Dermis microvascular lymphatic vessel endothelial cell (primary cell): ENCODE measurements at places on chromosomes 5 and 9. TPM values are rescaled to one million over a fixed set of nuclear protein-coding genes. Genes with fewer than 3 reads are reported as not detected.

The PSAT1 gene
- total RNA-seq = 3.2 and 6.8 TPM in 2 replicates

The JAKMIP2 gene
- not detected in 2 replicates for total RNA-seq

The SIT1 gene
- not detected in 2 replicates for total RNA-seq

- DNase-seq = no peak
Observed at GRCh38 chr5:141017943-141018342, 33.2 kb upstream of the PCDHB1 start.

- no peak for DNase-seq
Observed at GRCh38 chr5:57410374-57411320, 72.0 kb downstream of the ACTBL2 start.

- no peak for DNase-seq
Observed at GRCh38 chr9:69809304-69809863, 11.2 kb upstream of the CFAP95 start.

GRCh38 chr5:113204525-113205161 lies 228.0 kb downstream of the DCP2 start:
- no peak for DNase-seq

- DNase-seq = no peak
Observed at GRCh38 chr9:74960561-74960960, 7.8 kb upstream of the C9orf40 start.
